Activated T-helper 1 cell treated with anti-CD3 and anti-CD28 coated beads, Interleukin-12 subunit alpha, Interleukin-12 subunit beta, Interleukin-2, Interleukin-4 antibody, amounts not matched to agents 30 ng/mL and 10 ng/mL and 1 ng/mL, durations not matched to agents 14 hours and 24 hours and 36 hours (primary cell): ENCODE measurements at places on chromosomes 6 and 20. TPM values are rescaled to one million over a fixed set of nuclear protein-coding genes. Genes with fewer than 3 reads are reported as not detected.

DNA sequence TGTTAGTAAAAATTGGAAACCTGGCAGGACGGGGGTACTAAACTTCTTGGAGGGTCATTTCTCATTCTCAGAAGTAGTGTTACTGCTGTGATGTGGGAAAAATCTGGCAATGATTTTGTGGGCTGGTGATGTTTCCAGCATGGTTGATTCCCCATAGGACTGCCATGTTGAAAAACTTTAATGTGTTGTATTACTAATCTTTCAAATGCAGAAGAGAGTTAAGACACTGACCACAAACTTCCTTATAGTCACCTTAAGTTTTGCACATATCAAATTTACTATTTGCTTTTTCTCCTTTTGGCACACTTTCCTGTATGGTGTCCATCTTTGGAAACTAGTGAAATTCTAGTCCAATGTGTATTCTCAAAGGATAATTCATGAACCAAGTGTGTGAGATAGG, 236.2 kb upstream of the TAB2 start:
- no peak for DNase-seq
- peaks cover 10% of the 10 kb centered on the region for H3K36me3 ChIP-seq
- H3K4me1 ChIP-seq, result peaks cover 91% of the 10 kb centered on the region
- no peak overlapping the region for H3K4me3 ChIP-seq
- no peaks in the 10 kb centered on the region for H3K27me3 ChIP-seq

DNA sequence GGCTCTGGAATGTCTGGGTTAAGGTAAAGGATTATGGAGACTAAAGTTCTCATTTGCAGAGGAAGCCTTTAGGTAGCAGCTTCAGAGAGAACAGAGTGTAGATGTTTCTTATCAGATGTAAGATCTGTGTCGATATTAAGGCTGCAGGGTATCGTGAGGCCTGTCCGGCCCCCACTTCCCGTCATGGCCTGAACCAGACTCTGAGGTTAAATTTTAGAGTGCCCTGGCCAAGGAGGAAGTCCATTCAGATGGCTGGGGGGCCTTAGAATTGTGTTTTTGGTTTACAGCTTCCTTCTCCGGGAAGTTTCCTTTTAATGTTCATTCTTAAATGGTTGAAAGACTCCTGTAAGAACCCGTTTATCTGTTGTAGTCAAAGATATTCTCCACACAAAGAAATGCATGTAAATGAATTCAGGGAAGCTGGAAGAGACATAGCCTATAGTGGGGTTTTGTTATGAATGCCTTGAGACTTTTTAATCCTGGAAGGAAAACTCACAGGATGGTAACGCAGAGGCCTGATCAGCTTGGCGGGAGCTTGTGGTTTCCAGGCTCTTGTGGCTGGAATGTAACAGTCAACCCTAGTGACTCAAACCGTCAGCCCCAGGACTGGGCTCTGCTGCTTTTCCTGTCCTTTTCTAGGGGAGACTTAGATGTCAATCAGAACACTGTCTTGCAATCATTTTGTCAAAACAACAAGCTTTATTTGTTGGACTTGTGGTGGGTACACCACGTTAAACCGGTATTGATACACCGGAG, 34.7 kb downstream of the KIF25 start:
- no peak overlapping the region for H3K27ac ChIP-seq
- no peaks in the 10 kb centered on the region for H3K27me3 ChIP-seq
- no peaks in the 10 kb centered on the region for H3K36me3 ChIP-seq
- H3K4me3 ChIP-seq, result no peak overlapping the region
- peaks cover 12% of the 10 kb centered on the region for H3K4me1 ChIP-seq
- no peak for DNase-seq

DNA sequence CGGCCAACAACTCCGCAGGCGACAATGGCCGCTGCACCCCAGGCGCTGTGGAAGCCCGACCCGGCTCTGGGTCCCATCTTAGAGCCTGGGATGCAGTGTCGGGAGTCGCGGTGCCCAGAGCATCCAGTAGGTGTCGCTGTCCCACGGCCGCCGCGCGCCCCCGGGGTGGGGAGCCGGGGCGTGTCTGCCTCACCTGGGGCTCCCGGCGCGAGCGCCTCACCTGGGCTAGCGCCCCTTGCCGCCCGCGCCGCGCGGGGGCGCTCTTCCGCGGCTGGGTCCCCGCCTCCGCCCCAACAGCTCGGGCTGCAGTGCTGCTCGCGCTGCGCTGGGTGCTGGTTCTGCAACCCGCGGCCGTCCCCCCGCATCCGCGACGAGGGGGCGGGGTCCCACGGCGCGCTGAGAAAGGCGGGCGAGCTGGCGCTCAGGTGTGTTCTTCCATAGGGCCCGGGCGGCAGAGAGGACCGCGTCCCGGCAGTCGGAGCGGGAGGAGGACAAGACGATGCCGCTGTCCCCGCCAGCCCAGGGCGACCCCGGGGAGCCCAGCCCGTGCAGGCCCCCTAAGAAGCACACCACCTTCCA, at the start of gene CRYBG1:
CRYBG1 (plus strand) TSS at position 308 of the 579 bp plus-strand sequence; CDS start at position 500, 192 bp downstream.
- H3K27ac ChIP-seq, result no peak within 1 kb of the TSS
- H3K4me3 ChIP-seq, result peak within 1 kb of the TSS; percentile 81
- H3K27me3 ChIP-seq, result peaks cover 61% of the 10 kb centered on the region
- peaks cover 10% of the 10 kb centered on the region for H3K4me1 ChIP-seq

DNA sequence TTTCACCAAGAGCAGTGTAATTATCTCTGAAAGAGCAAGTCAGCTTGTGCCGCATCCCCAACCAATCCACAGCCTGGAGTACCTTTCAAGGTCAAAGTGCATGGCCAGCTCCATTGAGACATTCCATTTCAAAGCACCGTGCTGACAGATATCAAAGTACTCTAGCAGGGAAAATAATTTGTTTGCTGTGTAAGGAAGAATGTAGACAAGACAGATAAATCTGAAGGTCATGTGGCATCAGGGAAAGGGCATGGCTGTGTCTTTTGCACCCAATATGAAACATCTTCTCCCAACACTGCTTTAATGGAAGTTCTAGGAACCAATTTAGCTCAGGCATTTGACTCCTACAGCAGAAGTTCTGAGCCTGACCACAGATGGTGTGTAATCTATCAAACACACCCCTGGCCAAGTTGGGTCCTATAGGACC, 242.7 kb upstream of the TAB2 start:
- no peaks in the 10 kb centered on the region for H3K27me3 ChIP-seq
- H3K4me1 ChIP-seq, result peaks cover 53% of the 10 kb centered on the region
- no peak for DNase-seq
- H3K27ac ChIP-seq, result no peak overlapping the region
- peaks cover 26% of the 10 kb centered on the region for H3K36me3 ChIP-seq

- no peaks in the 10 kb centered on the region for H3K27me3 ChIP-seq
- H3K4me1 ChIP-seq, result no peaks in the 10 kb centered on the region
- no peak overlapping the region for H3K4me3 ChIP-seq
- no peaks in the 10 kb centered on the region for H3K36me3 ChIP-seq
- DNase-seq, result no peak
- H3K27ac ChIP-seq, result no peak overlapping the region
Measured at GRCh38 chr6:128803911-128804310, 79.0 kb upstream of the LAMA2 start.

GRCh38 chr6:68635706-68636513, 828 bp downstream of the ADGRB3 start:
- H3K27ac ChIP-seq, result peak overlapping the region; percentile 31
- H3K36me3 ChIP-seq, result no peaks in the 10 kb centered on the region
- DNase-seq, result no peak
- peak overlapping the region; percentile 80 for H3K4me3 ChIP-seq
- peaks cover 50% of the 10 kb centered on the region for H3K27me3 ChIP-seq

GRCh38 chr20:16311756-16312155, 261.5 kb downstream of the KIF16B start:
- no peaks in the 10 kb centered on the region for H3K4me1 ChIP-seq
- H3K4me3 ChIP-seq, result no peak overlapping the region
- H3K27ac ChIP-seq, result no peak overlapping the region
- H3K36me3 ChIP-seq, result peaks cover 4% of the 10 kb centered on the region
- no peaks in the 10 kb centered on the region for H3K27me3 ChIP-seq

GRCh38 chr6:18389479-18389878, 2.3 kb downstream of the RNF144B start:
- DNase-seq, result no peak
- no peak overlapping the region for H3K4me3 ChIP-seq
- no peak overlapping the region for H3K27ac ChIP-seq
- H3K27me3 ChIP-seq, result peaks cover 24% of the 10 kb centered on the region
- peaks cover 23% of the 10 kb centered on the region for H3K4me1 ChIP-seq

DNA sequence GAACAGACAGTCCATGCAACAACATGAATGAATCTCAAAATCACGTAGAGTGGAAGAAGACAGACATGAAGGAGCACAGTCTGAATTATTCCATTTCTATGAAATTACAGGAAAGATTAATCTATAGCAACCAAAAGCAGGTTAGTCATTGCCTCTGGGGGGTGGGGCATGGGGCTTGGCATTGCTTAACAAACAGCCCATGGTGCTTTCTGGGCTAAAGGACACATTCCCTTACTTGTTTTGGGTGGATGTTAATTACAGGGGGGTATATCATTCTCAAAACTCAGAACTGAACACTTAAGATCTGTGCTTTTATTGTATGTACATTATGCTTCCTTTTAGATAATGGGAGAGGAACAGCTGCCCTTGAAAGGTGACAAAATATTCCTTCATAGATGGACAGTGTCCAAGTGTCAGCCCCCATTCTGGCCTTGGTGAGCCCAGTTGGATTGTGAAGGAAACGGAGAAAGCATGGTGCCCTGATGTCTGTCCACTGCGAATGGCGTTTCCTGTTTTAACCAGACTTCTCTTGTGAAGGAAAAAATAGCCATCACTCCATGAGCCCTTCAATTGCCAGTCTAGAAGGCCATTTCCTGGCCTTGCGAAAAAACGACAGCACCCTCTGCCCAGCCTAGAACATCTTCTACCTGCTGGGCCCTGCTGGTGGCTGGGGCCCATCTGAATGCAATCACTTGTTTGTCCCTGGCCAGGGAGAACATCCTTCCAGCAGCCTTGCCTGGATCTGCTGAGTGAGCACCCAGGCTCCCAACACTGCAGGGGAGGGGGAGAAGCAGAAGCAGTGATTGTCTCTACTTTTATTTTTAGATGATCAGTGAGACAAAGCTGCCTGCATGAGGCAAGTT, 179.7 kb downstream of the BCAS1 start:
- no peak for DNase-seq
- no peaks in the 10 kb centered on the region for H3K36me3 ChIP-seq
- no peaks in the 10 kb centered on the region for H3K27me3 ChIP-seq
- peaks cover 47% of the 10 kb centered on the region for H3K4me1 ChIP-seq

GRCh38 chr6:77010931-77011542, 452.3 kb downstream of the HTR1B start:
- H3K4me1 ChIP-seq, result no peaks in the 10 kb centered on the region
- no peaks in the 10 kb centered on the region for H3K36me3 ChIP-seq
- H3K27me3 ChIP-seq, result no peaks in the 10 kb centered on the region
- DNase-seq, result no peak
- H3K27ac ChIP-seq, result no peak overlapping the region

Gene PGC
- 0.60 TPM in 1 of 2 replicates, not detected in the other for total RNA-seq

Gene LMBRD1
- 16.6 TPM in 2 replicates for total RNA-seq

Gene RAET1L
- total RNA-seq, result not detected in 2 replicates

Gene SLC39A7
- total RNA-seq, result 67.1 and 68.8 TPM in 2 replicates
